Kidney tubule cell (primary cell): ENCODE measurements at places on chromosomes 16 and 17.
A peak's percentile ranks its signal among the peaks of the same experiment; 100 is the strongest.

DNA sequence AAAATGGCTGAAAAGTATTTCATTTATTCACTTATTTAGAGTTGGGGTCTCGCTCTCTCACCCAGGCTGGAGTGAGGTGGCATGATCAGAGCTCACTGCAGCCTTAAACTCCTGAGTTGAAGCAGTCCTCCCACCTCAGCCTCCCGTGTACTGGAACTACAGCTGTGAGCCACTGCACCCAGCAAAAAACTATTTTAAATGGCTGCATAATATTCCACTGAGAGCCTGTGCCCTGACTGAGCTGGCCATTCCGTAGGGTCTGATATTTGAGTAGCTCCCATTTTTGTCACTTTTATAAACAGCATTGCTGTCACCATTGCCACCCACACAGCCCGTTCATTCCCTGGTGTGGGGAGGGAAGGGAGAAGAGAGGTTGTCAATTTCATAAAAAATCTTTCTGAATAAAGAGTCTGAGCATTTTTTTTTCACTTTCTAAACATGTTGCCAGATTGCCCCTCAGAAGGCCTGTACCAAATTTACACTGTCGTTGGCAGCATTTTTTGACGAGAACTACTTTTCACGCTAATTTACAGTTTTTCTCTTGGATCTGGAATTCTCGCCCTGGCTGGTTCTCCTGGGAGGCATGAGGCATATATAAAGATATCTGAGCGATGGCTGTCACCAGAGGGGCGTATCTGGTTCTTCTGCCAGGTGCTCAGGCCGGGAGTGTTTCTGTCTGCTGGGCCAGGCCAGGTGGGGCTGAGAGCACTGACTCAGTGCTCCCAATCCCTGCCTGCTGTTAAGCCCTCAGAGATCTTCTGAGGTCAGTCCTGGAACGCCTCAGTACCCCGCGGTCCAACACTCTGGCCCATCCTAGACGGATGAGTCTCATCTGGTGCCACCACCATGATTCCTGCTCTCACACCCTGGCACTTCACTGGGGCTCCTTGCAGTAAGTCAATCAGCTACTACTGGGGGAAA, 7.2 kb upstream of the KIFC3 start:
- DNase-seq = peak; percentile 86

GRCh38 chr17:71342737-71343136, 778.1 kb upstream of the SOX9 start:
- DNase-seq = peak; percentile 25

DNA sequence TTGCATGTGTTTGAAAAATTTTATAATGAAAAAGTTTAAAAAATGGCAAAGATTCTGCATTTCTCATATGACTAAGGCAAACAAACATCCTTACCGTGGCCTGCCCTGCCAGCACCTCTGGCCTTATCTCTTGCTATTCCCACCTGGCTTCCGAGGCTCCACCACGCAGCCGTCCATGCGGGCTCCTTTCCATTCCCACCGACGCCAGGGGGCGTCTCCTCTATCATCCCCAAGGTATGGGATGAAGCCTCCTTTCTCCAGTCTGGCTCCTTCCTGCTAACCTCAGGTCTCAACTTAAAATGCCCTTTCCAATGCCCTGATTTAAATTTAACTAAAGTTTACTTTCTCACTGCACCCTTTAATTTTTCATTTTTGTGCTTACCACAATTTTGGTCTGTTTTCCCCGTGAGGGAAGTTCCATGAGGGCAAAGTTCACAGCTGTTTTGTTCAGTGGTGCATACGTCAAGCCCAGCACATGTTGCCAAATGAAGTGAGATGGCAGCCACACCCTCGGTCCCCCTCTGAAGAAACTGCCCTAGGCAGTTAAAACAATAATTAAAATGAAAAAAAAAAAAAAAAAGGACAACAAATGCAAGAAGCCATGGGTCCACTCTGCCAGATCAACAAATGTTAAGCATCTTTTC, 13.3 kb upstream of the SDK2 start:
- DNase-seq = peak; percentile 49

DNA sequence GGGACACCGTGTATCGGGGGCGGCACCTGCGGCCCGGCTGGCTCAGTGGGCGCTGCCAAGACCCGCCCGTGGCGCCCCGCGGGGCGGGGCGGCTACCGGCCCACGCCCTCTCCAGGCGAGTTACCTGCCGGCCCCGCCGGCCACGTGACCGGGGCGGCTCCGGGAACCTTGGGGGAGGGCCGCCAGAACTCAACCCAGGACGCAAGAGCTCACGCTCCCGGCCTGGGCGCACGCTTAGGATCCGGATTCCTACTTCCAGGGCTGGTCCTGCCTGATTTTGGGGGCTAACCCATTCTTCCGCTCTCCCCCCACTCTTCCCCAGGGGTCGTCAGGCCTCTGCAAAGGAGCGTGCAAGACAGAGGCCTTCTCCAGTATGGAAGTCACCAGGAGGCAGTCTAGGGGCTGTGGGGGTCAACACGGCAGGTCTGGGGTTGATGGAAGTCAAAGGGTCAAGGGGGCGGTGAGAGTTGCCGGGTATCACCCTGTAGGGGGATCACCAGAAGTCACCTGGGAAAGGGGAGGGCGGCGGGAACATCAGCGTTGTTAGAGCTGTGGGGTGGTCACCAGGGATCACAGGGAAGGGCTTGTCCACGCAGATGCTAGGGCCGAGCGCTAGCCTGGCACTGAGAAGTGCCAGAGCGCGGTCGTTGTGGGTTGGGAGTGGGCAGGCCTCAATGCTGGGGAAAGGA, 354 bp upstream of the ESRP2 start:
- DNase-seq = peak; percentile 91

DNA sequence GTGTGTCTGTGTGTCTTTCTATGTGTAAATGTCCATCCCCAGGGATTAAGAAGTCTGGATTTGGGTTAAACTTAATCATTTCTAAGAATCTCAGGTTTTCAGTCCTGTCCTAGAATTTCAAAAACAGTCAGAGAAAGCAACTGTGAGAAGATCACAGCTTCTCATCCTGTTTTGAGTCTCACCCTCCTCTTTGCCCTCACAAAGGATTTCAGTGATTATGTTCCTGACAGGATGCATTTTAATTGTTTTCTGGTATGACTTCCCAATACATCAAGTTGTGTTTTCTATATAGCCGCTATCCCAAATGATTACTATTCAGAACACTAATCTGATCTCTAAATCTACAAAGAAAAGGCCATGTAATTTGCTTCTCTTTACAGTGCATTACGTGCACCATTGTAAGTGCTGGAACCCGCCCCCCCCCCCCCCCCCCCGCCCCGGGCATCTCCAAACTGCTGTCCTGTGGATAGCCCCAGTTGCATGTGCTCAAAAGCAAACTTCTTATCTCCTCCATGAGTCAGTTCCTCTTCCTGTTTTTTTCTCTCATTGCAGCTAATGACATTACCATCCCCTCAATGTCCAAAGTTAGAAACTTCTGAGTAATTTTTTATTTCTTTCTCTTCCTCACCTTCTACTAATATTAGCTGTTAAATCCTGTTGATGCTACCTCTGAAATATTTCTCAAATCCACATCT, 73.9 kb downstream of the CDH13 start:
- DNase-seq = no peak

- no peak for DNase-seq
Observed at GRCh38 chr17:80691784-80692183, 147.1 kb downstream of the RPTOR start.

DNA sequence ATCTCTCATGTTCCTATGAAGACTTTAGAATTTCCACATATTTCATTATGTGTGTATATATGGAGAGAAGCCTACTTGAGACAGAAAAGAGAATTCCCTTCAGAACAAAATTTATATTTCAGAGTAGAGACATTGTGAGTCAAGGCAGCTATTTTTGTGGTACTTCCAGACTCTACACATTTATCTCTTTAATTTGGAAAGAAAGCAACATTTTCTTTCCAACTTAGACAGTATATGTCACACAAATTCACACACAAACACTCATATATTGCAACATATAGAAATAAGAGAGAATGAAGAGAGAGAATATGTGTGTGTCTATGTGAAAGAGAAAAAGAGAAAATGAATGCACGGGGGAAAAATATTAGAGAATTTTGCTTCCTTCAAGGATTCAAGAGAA, 158.8 kb downstream of the CDH8 start:
- no peak for DNase-seq

DNA sequence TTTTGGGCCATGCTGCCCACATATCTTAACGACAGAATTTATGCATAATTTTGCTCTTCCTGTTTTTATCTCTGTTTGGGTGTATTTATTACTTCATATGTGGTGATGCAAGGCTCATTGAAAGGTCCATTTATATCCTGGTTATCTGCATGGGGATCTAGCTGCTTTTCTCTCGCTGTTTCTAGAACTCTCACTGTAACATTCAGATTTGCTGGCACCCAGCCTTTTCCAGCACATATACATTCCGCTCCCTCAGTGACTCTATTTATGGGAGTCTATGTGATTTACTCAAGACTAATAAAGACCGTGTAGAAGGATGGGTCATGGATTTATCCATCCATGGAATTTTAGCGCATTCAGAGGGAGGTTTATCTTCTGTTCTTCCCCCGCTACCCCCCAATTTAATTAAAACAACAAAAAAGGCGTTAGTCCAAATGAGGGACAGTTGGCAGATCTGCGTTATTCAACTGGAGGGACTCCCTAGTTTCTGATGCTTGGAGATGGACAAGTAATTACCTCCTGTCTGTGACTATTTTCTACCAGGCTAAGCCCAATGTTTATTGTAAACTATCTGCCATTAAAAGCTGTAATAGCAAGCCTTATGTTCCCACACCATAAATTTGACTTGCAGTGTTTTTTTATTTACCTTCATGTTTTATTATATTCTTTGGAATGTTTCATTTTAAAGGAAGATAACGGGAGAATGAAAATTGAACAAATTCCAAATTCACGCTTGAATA, 19.8 kb upstream of the MARCHF10 start:
- no peak for DNase-seq

- DNase-seq = peak; percentile 86
Observed at GRCh38 chr17:40727447-40728231, 24.1 kb upstream of the KRT24 start.

- no peak for DNase-seq
Observed at GRCh38 chr17:81228420-81228819, 5.7 kb upstream of the CEP131 start.

DNA sequence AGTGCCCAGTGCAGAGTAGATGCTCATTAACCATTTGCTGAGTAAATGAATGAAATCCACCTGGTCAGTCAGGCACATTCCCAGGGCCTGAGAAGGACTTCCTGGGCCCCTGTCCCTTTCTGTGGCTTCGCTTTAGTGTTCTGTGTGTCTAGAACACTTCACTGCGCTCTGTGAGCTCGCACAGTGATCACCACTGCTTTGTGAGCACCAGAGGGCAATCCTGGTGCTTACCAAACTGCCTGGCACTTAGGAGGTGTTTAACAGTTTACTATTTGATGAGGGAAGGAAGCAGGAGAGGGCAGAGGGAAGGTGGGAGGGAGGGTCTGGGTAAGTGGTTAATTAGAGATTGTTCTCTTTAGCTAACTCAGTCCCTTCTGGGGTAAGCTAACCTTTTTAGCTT, 26.2 kb downstream of the SALL1 start:
- no peak for DNase-seq

- no peak for DNase-seq
Observed at GRCh38 chr17:10050597-10051101, 145.6 kb upstream of the RCVRN start.

- DNase-seq = peak; percentile 94
Observed at GRCh38 chr17:51391982-51392654, 131.8 kb downstream of the UTP18 start.

GRCh38 chr16:49280105-49280741, 1.4 kb downstream of the CBLN1 start:
- DNase-seq = no peak

- no peak for DNase-seq
Observed at GRCh38 chr16:52077607-52078006, 469.3 kb downstream of the TOX3 start.

GRCh38 chr17:55773671-55774070, 22.8 kb downstream of the PCTP start:
- DNase-seq = no peak

GRCh38 chr16:88610080-88610479, 28.3 kb upstream of the IL17C start:
- no peak for DNase-seq

DNA sequence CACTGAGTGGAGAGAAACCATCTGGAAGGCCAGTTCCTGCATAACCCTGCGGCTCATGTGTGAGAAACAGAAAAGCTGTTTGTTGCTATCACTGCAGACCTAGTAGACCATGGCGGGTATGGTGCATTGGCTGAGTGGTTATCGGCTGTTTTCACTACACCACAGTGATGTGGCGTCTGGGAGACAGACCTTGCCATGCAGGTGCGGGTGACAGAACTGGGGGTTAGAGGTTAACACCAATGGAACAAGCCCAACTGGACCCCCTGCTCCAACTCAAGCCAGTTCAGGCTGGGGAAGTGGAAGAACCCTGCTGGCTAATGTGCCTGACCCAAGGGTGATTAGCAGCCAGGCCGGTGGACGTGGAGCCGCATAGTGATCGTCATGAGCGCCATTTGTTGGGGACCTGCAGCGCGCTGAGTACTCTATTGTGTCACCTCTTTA, 91.9 kb downstream of the IRF8 start:
- no peak for DNase-seq

GRCh38 chr17:47697906-47698711, 4.1 kb downstream of the TBKBP1 start:
- DNase-seq = no peak

- peak; percentile 25 for DNase-seq
Observed at GRCh38 chr16:47947723-47948122, 208.1 kb downstream of the ABCC12 start.

DNA sequence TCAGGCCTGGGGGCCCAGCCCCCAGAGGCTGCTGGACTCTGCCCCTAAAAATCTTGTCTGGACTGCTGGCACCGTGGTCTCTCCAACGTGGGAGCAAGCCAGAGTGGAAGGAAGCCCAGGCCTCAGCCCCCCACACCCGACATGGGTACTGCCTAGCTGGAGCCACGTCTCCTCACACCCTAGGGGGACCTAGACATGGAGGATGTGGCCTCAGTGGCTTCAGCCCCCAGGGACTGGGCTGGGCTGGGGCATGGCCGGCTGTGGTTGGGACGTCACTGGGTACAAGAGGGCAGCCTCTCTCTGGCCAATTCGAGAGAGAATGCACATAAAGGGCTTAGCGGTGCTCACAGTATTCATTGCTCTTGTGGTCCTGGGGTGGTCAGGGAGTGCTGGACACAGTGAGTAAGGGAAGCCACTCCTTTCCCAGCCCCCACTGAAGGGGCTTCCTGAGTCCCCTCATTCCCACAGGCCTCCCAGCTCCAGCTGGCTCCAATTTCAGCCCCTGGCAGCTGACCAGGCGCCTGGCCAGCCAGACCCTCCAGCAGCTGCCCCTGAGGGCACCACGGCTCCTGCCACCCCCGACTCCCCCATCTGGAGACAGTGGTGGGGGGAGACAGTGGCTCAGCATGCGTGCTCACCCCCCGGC, 1.1 kb downstream of the CDH15 start:
- DNase-seq = no peak
